ENCODE measurements at places on chromosomes 7 and 10.

GRCh38 chr10:13904064-13904463, 317.3 kb downstream of the PRPF18 start:
- no peak for DNase-seq

DNA sequence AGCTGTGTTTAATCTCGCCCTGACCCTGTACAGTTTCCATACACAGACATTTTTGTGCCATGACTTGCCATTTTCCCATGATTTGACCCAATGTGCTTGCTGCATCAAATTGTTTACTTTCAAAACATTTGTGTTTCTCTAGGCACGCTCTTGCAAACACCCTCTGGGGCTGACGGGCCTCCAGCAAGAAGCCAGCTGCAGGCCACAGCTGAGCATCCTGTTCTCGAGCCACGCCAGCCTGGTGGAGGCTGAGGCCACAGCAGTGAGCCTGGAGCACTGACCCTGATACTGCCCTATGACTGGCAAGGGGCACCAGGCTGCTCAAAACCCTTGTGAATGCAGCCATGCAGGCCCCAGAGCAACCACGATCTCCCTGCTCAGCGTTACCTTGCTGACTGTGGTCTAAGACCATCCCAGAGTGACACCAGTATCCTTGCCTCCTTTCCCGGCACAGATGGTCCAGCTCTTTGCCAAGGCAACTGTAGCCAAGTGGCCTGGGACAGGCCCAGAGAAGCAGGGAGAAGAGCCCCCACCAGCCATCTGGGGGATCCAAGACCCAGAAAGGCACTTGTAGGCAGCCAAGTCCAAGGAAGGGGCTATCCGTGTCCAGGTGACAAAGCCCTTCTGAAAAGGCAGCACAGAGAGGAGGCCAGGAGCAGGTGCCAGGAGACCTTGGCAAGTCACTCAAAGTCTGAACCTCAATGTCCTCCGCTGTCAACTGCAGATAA, 78.5 kb downstream of the OAT start:
- peak; percentile 97 for DNase-seq

- no peak for DNase-seq
These were observed 1.3 kb upstream of the DAGLB start for GRCh38 chr7:6448943-6449543.

DNA sequence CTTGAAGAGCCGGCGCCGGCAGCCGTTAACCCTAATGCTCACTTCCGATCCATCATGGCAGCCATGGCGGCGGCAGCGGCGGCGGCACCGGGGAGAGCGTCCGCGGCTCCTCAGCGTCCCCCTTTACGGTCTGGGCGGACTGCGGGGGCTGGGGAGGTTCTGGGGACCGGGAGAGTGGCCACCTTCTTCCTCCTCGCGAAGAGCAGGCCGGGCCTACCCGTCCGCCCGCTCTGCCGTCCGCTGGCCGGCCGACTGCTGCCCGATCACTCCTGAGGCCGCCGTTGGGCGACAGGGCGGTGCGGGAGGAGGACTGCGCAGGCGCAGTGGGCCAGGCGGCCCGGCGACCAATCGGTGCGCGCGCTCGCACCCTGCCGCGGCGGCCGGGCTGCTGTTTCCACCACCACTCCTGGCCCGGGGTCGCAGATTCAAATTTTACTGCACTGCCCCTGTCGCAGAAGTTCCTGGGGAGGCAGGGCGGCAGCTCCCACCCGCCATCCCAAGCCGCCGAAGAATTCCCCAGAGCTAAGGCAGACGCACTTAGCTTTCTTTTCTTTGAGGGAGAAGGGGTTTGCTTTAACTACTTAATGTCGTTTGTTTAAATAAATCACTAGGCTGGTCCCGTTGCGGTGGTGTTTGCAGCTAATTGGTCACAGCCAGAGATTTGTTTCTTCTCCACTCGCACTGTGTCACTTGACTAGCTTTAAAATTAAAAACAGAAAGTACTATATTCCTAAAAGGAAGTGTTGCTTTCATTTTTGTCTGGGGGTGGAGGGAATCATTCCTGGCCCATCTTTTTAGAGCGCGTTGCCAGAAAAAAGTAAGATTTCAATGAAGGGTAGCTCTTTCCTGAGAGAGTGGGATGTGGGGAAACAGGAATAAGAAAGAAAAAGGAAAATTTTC, at the start of gene KIF5B:
Gene KIF5B, minus strand, starts transcription at position 290 of the 900 bp plus-strand sequence. CDS start 452 bp downstream, outside the sequence.
- no peak for DNase-seq

GRCh38 chr10:117537436-117537903, 5.1 kb upstream of the EMX2 start:
- DNase-seq: no peak

DNA sequence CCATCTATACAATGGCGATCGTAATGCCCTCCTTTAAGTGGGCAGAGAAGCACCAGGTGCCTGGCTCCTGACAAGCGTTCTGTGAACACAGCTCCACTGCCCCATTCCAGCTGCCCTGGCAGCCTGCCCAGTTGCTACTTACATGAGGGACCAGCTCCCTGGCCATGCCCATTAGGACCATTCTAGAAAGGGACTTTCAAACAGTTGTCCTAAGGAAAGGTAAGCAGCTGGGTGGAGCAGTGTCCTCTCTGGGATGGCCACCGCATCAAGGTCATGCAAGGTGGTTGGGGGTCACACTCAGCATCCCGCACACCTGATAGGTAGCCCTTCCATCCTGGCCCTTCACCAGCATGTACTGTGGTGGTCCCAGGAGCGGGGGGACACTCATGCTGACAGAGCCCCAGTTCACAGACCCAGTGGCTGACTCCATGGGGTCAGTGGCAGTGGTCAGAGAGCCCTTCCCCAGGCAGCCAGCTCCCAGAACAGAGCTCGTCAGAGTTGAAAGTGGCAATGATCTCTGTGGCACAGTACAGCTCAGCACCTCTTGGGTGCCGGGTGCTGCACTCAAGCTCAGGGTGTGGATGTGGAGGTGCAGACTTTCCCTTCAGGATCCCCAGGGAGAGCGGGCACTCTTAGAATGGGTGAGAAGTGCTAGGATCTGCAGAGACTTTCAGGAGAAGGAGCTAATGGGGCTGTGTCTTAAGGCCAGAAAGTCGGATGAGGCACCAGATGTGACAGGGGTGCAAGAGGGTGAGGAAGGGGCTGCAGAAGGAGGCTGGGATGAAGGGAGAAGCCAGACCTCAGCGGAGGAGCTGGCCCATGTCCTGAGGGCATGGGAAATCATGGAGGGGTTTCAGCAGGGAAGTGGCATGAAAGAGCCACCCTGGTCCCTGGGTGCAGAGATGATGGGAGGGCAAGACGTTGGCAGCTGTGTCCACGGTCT, 10.9 kb downstream of the MMRN2 start:
- DNase-seq: no peak
